Kidney epithelial cell (primary cell): ENCODE measurements at places on chromosomes 1 and 21. TPM values are rescaled to one million over a fixed set of nuclear protein-coding genes. Genes with fewer than 3 reads are reported as not detected.

CTSS gene
- total RNA-seq = 9.0 and 12.2 TPM in 2 replicates

TLCD4 gene
- total RNA-seq = 3.0 and 4.0 TPM in 2 replicates

FCMR gene
- 0.71 TPM in 1 of 2 replicates, not detected in the other for total RNA-seq

UBL4B gene
- total RNA-seq = not detected in 2 replicates

DEGS1 gene
- total RNA-seq = 66.2 and 89.2 TPM in 2 replicates

GRCh38 chr1:109213824-109214693 is at the start of gene SARS1:
Gene SARS1 (plus strand): TSS chr1:109213918. CDS start chr1:109213993, 75 bp downstream.
- DNase-seq = peak; percentile 34

DNA sequence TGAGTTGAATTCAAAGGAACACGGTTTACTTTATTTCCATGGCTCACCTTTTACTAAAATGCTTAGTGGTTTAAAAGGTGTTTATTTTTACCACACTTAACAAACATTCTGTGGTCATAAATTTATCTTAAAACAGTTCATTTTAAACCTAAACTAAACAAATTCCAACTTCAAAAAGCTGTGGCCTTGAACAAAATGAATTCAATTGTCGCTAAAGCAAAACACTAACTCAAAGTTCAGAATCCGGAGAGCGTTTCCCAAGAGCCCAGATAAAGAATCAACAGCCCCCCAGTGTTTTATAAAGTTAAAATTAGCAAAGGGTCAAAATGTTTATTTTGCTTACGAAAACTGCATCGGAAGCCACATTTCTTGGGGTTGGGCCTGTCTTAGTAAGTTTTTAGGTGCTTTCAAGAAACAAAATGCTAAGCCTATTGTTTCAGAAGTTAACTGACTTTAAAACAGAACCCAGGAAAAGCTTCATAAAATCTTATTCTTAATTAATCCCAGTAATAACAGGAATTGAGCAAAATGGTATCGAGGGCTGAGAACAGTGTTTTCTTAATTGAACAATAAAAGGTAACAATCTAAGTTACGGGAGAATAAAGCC is 1.3 kb downstream of the PUM1 start:
- no peak for DNase-seq

GRCh38 chr1:208907790-208908189 is 663.6 kb upstream of the PLXNA2 start:
- no peak for DNase-seq

DNA sequence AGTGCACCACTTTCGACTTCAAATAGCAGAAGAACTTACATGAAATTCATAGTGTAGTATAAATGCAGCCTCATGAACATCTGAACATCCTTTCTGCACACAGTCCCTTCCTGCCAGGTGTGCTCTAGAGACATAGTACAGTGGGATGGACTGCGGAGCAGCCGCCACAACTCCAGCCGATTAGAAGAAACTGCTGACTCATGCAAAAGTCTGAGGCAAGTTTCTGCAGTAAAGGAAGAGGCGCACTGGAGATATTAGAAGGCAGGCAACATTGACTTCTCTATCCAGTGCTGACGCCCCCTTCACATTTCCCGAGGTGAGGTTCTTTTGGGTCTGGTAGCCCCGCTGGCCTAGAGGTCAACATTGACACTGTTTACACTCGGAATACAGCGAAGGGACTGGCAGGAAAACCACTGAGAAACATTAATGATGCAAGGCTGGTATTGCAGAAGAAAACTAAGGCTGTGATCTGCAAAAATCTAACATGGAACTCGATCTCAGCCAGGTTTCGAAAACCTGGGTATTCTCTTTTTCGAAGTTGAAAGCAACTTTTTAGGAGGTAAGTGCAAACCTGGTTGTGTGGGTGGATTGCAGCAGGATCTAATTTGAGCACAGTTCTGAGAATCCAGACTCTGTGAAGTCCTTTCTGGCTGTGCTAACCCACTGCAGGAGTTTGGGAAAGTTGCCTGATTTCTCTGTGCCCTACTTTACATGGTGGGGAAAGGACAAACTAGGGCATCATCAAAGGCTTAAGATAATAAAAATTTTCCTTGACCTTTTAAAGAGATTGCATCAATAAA is 90.7 kb downstream of the CDC7 start:
- DNase-seq = no peak

GRCh38 chr1:89698624-89699023 is 65.7 kb downstream of the LRRC8C start:
- no peak for DNase-seq

DNA sequence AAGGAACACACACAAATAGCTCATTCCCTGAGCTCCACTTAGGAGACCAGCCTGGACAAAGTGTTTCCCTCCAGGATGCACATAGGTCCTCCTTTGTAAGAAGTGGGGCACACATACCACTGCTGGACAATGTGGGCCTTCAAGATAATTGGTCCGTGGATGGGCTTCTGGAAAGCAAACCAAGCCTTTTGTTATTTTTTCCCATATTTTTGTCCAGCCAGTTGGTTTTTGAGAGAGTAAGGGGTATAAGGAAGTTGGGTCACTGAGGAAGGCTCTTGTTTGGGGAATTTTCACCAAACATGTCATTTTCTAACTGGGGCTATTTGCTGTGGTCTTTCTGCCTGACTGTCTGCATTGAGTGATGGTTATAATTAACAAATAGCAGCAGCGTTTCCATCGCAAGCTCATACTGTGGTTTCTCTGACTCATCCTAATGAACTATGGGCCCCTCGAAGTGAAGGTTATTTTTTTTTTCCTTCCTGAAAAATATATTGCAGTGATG is 306.3 kb upstream of the DUSP10 start:
- DNase-seq = no peak

DNA sequence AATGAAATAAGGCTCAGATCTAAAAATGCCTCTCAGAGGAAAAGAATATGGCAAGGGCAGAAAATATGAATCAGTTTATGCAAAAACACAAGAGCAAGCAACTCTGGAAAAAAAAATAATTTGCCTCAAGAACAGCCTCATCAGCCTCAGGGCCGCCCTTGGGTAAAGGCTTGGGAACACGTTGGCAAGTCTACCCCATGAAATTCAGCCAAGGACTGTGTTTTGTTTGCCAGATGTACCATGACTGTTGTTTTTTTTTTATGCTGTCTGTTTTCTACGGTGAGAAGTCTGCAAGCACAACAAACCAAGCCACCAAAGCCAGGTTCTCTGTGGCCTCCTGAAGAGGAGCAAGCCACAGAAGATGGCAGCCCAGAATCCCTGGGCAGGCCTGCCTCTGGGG is 18.0 kb downstream of the HHIPL2 start:
- DNase-seq = no peak

DNA sequence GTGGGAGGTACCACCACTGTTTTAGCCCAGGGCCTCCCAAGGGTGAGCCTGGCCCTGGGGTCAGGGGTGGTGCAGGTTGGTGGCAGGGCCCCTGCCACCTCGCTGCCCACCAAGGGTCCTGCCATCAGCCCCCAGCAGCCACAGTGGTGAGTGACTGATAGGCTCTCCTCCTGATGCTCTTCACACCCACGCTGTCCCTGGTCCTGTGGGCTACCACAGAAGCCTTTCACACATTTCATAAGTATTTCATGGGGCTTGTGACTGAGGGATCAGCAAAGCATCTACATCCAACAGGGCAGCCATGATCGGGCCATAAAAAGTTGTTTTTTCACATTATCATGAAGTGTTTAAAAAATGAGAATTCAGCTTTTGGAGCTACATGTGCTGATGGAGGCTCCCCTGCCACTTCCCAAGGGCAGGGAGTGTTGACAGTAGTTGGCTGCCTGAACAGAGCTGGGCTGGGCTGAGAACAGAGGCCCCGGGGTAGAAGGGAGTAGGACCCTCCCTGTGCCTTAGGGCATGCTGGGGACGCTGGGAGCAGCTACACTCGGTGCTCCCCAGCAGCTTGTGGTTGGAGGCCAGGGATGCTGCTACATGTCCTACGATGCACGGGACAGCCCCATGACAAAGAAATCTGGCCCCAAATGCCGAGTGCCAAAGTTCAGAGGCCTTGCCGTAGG is 73.1 kb upstream of the TMEM51 start:
- no peak for DNase-seq

DNA sequence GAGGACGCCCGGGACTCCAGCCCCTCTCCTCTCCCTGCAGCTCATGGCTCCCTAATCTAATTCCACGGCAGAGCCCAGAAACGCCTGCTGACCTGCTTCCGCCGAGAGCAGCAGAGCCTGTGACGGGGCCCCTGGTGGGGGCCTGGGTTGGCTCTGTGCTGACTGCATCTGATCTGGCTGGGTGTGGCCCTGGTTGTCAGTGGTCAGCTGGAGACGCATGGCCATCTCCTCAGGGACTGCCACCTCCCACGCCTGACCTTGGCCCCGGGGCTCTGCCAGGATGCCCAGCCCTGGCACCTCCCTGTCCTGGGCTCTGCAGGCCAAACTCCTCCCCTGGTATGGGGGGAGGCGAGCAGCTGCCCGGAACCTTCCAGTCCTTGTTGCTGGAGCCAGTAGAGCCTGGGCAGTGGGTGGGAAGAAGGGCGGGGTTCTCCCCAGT is 1.1 kb upstream of the PLCH2 start:
- no peak for DNase-seq
